ENCODE measurements at places on chromosomes 5 and 9.

GRCh38 chr5:95178046-95178651 lies 106.7 kb downstream of the MCTP1 start:
- peak; percentile 42 for DNase-seq

DNA sequence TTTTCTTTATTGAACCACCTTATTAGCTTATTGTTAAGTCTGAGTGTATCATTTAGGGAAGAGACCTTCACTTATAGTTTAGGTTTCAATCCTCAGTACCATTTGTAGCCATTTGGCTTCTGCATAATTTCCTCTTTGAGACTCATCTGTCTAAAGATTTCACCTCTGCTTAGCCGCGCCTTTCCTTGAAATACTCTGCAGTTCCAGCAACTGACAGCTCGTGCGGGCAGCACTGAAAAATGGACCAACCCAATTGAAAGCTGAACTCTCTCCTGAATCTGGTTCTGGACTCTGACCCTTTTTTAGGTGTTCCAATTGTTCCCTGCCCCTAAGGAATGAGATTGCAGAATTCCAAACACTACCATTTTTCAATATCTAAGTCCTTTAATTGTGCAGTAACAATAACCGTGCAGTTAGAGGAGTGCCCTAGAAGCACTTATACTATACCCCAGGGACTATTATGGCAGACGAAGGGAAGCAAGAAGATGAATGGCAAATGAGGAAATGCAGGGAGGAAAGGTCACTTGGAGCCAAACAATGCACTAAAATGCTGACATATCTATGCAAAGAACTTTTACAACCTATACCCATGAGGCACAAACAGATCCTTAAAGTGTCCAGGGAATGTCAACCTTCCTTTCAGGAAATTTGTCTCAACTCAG lies 50.1 kb upstream of the PDE4D start:
- DNase-seq: peak; percentile 66

DNA sequence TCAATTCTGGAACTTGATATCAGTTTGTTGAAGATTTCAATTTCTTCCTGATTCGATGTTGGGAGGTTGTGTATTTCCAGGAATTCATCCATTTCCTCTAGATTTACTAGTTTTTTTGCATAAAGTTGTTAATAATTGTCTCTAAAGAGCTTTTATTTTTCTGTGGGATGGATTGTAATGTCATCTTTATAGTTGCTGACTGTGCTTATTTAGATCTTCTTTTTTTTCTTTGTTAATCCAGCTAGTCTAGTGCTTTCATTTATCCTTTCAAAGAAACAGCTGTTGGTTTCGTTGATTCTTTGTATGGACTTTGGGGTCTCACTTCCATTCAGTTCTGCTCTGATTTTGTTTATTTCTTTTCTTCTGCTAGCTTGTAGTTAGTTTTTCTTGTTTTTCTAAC lies 302.0 kb upstream of the DMAC1 start:
- no peak for DNase-seq

GRCh38 chr5:95086927-95087815 lies 197.7 kb downstream of the MCTP1 start:
- DNase-seq: no peak

GRCh38 chr5:81768935-81769452 lies 18.1 kb upstream of the SSBP2 start:
- no peak for DNase-seq

- no peak for DNase-seq
Observed at GRCh38 chr9:135492886-135493669, 7.4 kb upstream of the MRPS2 start.

GRCh38 chr5:20276959-20277263 lies 288.9 kb upstream of the CDH18 start:
- DNase-seq: no peak

- DNase-seq: no peak
Observed at GRCh38 chr9:123883634-123884033, 46.3 kb downstream of the DENND1A start.

- no peak for DNase-seq
Observed at GRCh38 chr5:158207733-158208132, 348.8 kb upstream of the CLINT1 start.

DNA sequence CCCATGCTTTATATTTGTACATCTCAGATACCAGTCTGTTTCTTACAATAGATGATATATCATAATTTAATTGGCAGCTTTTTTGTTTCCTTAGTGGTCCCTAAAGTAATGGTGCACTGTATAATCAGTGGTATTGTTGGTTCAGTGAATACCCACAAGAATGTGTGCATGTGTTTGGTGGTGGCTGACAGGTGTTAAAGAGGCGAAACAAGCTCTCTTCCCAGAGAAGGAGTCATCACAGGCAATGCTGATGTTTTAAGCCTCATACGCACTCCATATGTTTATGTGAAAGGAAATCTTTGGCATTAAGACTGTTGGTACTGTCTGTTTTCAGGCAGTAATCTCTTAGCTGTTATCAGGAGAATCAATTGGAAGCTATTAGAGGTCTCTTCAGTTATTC lies 49.2 kb upstream of the KIAA1958 start:
- DNase-seq: no peak

DNA sequence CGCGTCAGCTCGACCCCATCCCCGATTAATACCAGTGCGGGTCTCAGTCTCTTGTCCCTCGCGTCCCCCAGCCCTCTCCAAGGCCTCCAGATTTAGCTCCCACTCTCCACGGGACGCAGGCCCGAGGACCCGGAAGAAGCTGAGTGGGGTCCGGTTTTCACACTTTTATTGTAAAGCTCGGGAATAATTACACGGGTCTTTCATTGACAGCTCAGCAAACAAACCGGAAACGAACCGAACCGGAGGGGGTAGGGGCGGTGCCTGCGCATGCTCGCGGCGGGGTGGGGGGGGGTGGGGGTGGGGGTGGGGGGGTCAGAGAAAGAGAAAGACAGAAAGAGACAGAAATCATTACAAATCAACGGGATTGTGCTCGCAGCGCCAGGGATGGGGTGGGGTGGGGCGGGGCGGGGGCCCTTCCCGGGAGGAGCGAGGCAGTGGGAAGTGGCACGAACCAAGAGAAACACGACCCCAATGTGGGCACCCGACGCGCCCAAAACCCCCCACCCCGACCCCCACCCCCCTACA lies 27.9 kb downstream of the PCDH1 start:
- no peak for DNase-seq

- DNase-seq: no peak
Observed at GRCh38 chr5:157965040-157965678, 106.2 kb upstream of the CLINT1 start.

DNA sequence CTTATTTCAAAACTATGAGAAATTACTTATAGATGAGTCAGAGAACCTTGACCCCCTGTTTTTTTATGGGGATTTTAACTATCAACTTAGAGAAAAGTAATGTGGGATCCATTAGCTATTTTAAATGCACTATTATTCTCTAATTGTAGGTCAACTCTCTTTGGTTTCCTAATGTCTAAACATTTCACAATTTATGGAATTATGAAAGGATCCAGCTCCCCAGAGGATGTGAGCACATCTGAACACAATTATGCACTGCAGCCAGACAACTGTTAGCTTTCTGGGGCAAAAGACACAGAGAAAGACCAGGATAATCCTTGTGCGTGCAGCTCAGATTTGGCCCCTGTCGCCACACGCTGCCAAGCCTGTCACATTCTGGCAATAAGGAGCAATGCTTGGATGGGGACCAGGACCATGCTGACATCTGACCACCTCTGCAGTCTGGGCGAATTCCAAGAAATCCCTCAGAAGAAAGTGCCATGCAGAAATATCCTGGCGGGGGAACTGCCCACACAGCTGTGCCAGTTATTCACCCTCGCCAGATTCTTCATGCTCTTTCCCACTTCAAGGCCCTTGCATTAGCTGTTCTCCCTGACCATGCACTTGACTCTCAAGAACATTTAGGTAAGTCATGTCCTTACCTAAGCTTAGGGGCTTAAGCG lies 22.2 kb upstream of the CMBL start:
- DNase-seq: no peak

DNA sequence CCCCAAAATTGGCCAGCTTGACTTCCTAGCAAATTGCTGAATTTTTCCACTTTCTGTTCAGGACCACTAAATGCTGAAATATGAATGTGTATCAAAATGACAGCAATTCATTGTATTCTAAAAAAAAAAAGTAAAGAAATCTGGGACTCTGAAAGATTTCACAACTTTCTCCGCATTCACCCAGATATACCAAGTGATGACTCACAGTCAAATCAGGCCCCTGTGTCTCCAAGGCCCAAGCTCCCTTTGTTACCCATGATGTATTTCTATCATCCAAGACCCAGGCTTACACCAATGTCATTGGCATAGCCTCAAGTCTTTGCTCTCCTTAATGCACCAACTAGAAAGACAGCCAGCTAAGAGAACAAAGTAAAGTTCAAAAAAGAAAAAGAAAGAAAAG lies 493.9 kb downstream of the NTRK2 start:
- no peak for DNase-seq

DNA sequence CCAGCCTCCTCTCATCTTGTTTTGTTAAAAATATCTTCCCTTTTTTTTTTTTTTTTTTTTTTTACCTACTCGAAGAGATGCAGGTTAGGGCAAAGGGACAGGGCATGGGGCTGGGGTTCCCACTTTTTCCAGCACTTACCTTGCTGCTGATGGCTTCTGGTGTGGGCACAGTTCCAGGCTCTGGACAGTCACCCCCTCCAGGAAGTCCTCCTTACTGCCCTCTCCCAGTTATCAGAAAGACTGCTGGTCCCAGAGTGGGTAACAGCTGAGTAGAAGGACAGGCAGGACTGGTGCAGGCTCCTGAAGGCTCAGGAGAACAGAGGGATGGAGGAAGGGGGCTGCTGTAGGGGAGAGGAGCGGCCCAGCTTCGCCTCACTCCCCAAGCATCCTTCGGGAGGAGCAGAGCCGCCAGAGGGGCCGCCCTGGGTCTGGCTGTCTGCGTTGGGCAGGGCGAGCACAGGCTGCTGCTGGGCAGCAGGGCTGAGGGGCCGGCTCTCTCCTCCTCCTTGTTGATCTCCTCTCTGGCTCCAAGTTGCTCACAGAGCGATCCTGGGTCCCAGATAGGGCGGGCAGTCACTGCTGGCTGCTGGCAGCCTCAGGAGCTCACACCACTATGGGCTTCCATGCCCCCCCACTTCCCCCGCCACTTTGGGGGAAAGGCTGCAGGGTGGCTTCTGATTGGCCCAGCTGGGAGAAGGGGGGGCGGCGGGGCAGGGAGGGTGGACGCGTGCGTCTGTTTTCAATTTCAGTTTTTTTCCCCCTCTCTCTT lies at the start of gene PDGFRB:
TSS of gene PDGFRB (minus strand) at position 588 of the 769 bp plus-strand sequence. CDS start 18,798 bp downstream, outside the sequence.
- DNase-seq: peak; percentile 36

DNA sequence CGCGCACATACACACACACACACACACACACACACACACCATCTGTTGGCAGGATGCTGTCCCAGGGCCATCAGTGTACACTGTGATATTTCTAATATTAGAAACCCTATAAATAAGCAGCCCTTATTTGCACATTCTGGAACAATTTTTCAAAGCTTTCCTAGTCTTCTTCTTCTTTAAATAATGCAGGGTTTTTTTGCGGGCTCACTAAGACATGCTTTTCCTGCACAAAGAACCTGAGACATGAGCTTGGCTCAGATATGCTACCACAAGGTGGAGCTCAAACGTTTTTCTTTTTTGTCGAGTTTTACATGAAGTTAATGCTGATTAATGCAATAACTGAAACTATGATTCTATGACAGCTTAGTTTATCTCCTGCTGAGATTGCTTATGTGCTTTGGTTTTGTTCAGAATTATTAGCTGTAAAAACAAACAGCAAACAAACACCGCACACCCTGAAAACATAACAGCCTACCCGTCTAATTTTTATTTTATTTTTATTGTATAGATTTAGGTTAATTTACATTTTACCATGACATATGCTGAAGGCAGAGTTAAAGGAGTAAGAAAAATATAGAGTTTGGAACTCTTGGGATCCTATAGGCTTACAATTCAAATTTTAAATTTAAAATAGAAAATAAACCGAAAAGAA lies 95.8 kb downstream of the ALDH1A1 start:
- DNase-seq: peak; percentile 20

- DNase-seq: peak; percentile 9
Observed at GRCh38 chr5:152634586-152634985, 229.5 kb upstream of the NMUR2 start.

DNA sequence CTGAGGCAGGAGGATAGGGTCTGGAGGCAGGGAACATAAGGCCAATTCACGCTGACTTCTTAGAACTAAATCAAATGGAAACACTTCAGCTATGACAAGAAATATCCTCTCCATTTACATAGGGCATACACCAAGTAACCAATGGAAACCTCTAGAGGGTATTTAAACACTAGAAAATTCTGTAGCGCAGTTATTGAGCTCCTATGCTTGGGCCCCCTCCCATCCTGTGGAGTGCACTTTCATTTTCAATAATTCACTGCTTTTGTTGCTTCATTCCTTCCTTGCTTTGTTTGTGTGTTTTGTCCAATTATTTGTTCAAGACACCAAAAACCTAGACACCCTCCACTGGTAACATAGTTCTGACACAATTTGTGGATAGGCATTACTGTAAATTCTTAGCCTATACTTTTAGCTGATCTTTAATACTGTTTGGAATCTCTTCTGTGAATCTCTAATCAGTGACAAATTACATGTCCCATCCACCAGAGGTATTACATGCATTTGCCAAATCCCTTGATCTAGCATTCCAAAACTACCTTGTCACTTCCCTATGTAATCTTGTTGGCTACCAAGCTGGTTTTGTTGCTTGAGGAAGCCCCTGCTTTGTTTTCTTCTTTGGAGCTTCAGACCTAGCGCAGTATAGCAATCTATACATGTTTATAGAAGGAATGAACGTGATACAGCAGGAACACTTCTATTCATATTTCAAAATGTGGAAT lies 61.6 kb downstream of the ST8SIA4 start:
- DNase-seq: no peak

GRCh38 chr5:146758938-146759337 lies 119.6 kb downstream of the PPP2R2B start:
- no peak for DNase-seq

DNA sequence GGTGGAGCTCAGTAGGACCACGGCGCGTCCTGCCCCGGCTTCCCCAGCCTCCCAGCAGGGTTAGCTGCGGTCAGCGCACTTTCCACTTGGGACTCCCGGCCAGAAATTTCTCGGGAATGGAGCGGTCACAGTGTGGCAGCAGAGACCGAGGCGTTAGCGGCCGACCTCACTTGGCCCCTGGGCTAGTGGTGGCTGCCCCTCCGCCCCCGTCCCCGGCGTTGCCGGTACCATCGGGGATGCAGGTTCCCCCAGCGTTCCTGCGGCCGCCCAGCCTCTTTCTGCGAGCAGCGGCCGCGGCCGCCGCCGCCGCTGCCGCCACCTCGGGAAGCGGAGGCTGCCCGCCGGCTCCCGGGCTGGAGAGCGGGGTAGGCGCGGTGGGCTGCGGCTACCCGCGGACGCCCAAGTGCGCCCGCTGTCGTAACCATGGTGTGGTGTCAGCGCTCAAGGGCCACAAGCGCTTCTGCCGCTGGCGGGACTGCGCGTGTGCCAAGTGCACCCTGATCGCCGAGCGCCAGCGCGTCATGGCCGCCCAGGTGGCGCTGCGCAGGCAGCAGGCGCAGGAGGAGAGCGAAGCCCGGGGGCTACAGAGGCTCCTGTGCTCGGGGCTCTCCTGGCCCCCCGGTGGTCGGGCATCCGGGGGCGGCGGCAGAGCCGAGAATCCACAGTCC lies 460 bp downstream of the DMRTA1 start:
- peak; percentile 69 for DNase-seq

GRCh38 chr5:138936225-138936967 lies 61.3 kb upstream of the LRRTM2 start:
- DNase-seq: no peak
